ENCODE measurements at places on chromosomes 7 and 10. TPM values are rescaled to one million over a fixed set of nuclear protein-coding genes. Genes with fewer than 3 reads are reported as not detected.

ZC3HAV1 gene
- 25.9 TPM for total RNA-seq

DDIT4 gene
- total RNA-seq = 813 TPM

NUTM2E gene
- under 0.01 TPM for total RNA-seq

IGF2BP3 gene
- total RNA-seq = 12.8 TPM

ATOH7 gene
- total RNA-seq = not detected

PLCE1 gene
- total RNA-seq = 0.55 TPM

CALML3 gene
- total RNA-seq = under 0.01 TPM

TSPAN12 gene
- total RNA-seq = 10.8 TPM

SPDYE6 gene
- total RNA-seq = not detected
